Right renal cortex interstitium (tissue), 3 donors: ENCODE measurements at places on chromosomes 6 and 20. TPM values are rescaled to one million over a fixed set of nuclear protein-coding genes. Genes with fewer than 3 reads are reported as not detected.

DNA sequence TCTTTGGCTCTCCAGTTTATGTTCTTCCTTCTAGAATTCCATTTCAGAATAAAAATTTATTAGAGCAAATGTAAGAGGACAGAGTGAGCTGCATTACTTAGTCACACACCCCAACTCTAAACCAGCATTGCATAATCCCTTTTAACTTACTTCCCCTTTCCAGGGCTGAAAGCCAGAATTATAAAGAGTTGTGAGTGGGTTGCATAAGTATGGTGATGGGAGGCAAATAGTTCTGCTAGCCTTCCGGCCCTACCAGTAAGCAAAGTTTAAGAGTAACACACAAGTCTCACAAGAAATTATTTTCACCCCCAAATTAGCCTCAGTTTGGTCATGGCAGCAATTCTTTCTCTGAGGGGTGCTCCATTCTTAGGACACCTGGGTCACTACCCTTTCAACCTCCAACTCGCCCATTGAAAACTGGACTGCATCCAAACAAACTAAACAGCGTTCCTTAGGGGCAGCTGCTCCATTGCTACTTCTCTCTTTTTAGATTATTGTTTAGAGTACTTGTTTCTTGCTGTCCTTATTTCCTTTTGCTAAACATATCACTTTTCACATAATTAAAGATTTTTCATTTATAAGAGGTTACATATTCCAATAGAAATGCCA, 1.6 kb downstream of the KIAA0408 start:
- DNase-seq, result no peak

DNA sequence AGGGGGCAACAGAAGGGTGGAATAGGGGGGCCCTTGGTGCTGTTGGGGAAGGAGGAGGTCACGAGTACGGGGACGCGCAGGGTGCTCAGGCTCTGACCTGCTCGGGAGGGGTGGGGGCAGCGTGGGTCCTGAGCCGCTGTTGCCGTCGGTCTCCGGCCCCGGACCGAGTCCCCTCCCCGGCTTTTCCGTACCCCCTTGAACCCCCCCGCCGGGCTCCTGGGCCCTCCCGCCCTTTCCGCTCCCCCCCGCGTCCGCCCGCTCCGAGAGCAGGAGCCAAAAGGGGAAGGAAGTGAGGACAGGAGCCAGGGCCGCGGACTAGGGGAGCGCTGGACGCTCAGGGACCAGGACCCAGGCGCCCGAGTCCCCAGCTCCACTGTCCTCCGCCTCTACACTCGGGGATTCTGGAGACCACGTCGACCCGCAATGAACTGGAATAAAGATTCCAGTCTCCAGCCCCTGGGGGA, at the start of gene RGL2:
Gene RGL2, minus strand, starts transcription at position 170 of the 464 bp plus-strand sequence. CDS start 332 bp downstream, outside the sequence.
- DNase-seq, result no peak

- DNase-seq, result no peak
These were observed 315.1 kb downstream of the SMOC2 start for GRCh38 chr6:168756009-168756634.

DNA sequence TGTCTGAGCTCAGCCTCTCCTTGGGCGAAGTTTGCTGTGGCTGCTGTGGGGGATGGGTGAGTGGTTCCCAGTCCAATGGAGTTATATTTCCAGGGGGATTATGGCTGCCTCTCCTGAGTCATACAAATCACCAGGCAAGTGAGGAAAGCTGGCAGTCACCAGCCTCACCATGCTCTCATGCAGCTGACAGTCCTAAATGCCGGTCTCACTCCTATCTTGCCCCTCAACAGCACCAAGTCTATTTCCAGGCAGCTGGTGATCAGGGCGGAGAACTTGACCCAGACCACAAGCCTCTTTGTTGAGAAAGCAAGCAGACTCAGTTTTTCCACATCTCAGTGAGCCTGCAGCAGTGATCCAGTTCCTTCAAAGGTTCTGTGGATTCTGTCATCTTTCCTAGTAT, 98.9 kb downstream of the TBC1D32 start:
- DNase-seq, result no peak

DNA sequence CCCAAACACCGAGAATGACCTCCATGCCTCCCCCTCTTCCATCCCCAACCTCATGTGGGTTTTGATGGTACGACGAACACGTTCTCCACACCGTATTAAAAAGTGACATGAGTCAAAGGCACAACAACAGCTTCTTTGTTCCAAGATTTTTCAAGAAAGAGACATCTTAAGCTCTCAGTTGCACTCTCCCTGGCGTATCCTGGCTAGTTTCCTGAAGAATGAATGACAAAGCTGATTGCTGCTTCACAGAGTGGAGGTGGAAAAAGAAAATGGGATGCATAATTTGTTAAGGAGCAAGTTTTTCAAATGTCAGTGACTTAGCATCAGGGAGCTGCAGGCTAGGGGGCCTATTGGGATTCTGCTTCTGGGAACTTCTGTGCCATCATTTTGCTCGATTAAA, 95.5 kb downstream of the STK35 start:
- DNase-seq, result no peak

GRCh38 chr6:148891405-148891783, 144.6 kb downstream of the UST start:
- DNase-seq, result no peak

GRCh38 chr6:61953851-61954250, 332.2 kb downstream of the KHDRBS2 start:
- DNase-seq, result no peak

Gene PKHD1
- 20.6 TPM for polyA plus RNA-seq

Gene ZNF133
- 25.4 TPM for polyA plus RNA-seq

Gene BMP5
- 2.7 TPM for polyA plus RNA-seq

Gene OPRL1
- 0.67 TPM for polyA plus RNA-seq
